ENCODE measurements at places on chromosomes 2 and 18.

- no peak for DNase-seq
Observed at GRCh38 chr2:121558329-121558728, 27.6 kb downstream of the RNU4ATAC start.

- DNase-seq, result no peak
Observed at GRCh38 chr18:10354241-10354811, 100.1 kb upstream of the APCDD1 start.

GRCh38 chr2:113978524-113979190, 88.8 kb downstream of the ACTR3 start:
- no peak for DNase-seq

GRCh38 chr2:223928113-223929006, 16.8 kb downstream of the WDFY1 start:
- no peak for DNase-seq

DNA sequence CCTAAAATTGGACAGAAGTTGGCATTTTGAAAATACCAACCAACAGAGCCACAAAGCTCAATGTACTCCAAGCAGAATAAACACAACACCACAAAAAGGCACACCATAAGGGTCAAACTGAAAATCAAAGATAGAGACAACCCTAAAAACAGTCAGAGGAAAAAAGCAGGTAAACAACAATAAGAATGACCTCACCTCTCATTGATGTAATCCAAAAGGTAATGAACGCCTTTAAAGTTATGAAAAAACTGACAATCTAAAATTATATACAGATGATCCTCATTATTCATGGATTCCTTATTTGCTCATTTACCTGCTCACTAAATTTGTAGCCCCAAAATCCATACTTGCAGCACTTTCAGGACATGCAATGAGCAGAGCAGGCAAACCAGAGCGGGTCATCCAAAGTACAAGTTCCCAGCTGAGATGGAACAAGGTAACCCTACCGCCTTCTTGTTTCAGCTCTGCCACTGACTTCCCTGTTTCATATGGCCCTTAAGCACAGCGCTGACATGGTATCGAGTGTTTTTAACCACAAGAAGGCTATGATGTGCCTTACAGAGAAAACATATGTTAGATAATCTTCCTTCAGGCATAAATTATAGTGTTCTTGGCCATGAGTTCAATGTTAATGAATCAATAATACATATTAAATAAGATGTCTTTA, 17.0 kb downstream of the RTN4 start:
- DNase-seq, result no peak

DNA sequence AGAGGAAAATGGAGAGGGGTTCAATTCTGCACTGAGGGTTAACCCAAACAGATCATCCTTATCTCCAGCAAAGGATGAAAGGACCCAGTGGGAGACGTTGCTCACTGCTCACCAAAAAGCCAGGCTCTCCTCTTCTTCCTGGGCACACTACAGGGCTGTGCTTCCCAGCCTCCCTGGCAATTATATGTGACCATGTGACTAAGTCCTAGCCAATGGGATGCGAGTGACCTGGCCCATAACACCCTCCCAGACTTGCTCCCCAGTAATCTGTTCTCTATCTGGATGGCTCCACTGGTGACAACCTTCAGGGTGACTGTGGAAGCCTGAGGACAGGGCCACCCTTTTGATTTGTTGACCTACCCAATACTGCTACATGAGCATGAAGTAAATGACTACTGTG, 10.9 kb upstream of the PRKCE start:
- no peak for DNase-seq

GRCh38 chr2:128789221-128789620, 470.6 kb upstream of the HS6ST1 start:
- DNase-seq, result no peak

- no peak for DNase-seq
Observed at GRCh38 chr2:162490761-162491470, 147.0 kb downstream of the GCA start.

- DNase-seq, result no peak
Observed at GRCh38 chr2:177225965-177226360, 13.4 kb downstream of the HNRNPA3 start.

GRCh38 chr2:197149546-197149945, 161.0 kb downstream of the ANKRD44 start:
- DNase-seq, result no peak

DNA sequence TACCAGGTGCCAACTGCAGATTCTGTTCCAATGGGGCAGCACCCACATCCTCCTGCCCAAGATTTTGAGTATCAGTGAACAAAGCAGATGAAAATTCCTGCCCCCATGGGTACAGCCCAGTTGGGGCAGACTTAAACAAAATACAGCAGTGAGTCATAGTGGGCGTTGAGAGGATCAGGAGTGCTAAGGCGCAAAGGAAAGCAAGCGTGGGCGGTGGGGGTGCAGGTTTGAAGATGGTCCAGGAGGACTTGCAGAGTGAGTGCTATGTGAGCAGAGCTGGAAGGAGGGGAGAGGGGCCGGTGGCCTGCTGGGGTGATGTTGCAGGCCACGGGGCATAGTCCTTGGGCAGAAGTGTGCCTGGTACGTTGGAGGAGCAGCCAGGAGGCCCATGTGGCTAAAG, 24.7 kb downstream of the STEAP3 start:
- DNase-seq, result no peak

- no peak for DNase-seq
Observed at GRCh38 chr2:79855264-79856006, 342.6 kb downstream of the CTNNA2 start.

- DNase-seq, result no peak
Observed at GRCh38 chr2:72936660-72937355, 19.5 kb downstream of the EMX1 start.

All from T follicular helper cell (primary cell).